ENCODE measurements at places on chromosomes 12 and 14.

DNA sequence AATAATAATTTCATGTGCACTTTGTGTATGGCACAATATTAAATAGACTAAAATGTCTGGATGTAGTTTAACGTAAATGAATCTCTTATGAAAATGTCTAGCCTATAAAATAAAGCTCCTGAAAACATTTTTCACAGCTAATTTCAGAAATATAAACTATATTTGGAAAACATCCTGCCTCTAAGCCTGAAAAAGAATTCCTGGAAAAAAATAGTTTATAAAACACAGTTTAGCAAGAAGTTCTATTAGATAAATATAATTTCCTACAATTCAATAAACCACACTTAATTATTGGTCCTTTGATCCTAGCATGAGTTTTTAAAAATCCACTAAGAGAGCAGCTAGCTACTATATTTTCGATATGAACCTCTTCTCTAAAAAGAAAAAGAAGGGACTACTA lies 159.9 kb downstream of the ADAMTS20 start:
- DNase-seq = no peak

- DNase-seq = no peak
These were observed 297.0 kb downstream of the SSPN start for GRCh38 chr12:26492406-26492805.

- no peak for DNase-seq
These were observed 275.9 kb upstream of the KITLG start for GRCh38 chr12:88856201-88856600.

GRCh38 chr14:103186909-103187586 lies 63.8 kb downstream of the TNFAIP2 start:
- DNase-seq = no peak

- DNase-seq = no peak
These were observed 3.2 kb downstream of the TEX52 start for GRCh38 chr12:2853626-2854025.

- no peak for DNase-seq
These were observed 50.6 kb downstream of the NCOR2 start for GRCh38 chr12:124516850-124517249.

DNA sequence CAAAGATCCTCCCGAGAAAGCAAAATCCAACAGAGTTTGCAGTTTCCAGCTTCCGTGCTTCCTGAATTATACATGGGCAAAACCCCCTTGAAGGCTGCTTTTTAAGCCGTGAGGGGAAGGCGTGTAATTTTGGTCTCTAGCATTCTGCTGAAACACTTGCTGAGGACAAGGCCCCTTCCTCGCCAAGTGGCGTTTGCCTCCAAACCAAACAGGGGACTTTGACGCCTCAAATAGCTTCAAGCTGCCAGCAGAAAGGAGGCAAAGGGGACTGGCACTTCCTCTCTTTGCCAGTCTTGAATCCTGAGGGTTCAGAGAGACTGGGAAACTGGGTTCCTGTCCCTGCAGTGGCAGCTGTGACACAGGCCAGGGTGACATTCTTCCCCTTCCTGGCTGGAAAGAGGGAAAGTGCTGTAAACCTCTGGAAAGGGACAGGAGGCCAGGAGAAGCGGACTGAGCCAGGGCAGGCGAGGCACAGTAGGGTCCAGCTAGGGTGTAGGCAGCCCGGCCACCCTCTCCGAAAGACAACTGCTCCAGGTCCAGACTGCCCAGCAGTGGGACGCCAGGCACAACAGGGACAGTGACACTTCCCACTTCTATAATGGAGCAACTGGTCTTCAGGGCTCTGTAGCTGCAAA lies 96.2 kb upstream of the MED13L start:
- DNase-seq = no peak

- DNase-seq = no peak
These were observed 132.3 kb upstream of the CRY1 start for GRCh38 chr12:107225635-107226034.

GRCh38 chr12:82407481-82407880 lies 49.2 kb downstream of the METTL25 start:
- no peak for DNase-seq

- no peak for DNase-seq
These were observed 299.1 kb upstream of the AMIGO2 start for GRCh38 chr12:47378907-47379306.

DNA sequence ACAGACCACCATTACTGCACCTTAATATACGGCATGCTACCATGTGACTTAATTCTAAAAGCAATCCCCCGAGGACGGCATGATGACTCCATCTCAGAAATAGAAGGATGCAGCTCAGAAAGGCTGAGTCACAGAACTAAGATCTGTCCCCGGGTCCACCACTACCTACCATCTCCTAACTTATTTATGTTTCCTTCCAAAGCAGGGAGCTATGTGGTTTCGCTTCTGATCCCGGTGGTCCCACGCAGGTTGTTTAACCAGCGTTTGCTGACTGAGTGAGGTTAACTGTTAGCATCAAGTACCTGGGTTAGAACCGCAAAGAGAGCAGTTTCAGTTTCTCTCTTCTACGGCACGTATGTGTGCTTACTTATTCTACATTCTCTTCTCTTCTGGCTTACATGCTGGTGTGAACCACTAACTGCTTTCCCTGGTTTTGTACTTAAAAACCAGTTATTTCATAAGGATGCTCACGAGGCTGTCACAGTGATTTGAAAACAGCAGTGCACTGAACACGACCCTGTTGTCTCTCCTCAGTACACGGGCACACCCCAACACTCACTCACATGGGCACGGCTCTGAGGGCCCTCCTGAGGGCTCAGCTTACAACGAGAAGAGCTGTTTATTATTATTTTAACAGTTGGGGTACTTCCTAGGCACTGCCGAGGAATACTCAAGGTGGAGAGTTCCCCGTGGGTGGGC lies 66.7 kb downstream of the CCDC88C start:
- peak; percentile 60 for DNase-seq
